ENCODE measurements at places on chromosomes 4 and X.

DNA sequence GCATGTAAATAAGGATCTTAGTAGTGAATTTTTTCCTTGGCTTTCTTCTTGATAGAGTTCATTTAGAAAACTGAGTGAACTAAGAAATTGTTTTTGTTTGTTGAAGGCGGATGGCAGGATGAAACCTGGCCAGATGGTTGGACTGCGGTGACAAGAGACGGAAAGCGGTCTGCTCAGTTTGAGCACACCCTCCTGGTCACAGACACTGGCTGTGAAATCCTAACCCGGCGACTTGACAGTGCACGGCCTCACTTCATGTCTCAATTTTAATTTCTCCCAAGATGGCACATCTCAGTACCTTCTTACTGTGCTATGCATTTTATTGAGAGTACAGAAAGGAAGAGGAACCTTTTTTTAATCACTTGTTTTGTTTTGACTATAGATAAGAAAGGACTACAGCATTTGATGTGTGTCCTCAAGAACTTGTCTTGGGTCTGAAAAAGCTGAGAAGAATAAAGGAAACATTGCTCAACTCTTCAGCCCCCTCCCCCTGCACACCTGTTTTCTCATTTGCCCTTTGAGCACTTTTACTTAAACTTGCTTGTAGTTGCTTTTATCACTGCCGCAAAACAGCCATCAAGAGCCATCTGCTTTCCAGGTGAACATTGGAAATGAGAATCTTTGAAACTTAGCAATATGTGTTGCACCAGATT, 27.4 kb downstream of the ADH5 start:
- no peak for DNase-seq

GRCh38 chr4:79198951-79199587, 126.8 kb downstream of the NAA11 start:
- no peak for DNase-seq

- no peak for DNase-seq
Measured at GRCh38 chrX:139506333-139506732, 24.2 kb upstream of the F9 start.

GRCh38 chr4:160595646-160596045, 1492.8 kb downstream of the RAPGEF2 start:
- DNase-seq, result no peak

DNA sequence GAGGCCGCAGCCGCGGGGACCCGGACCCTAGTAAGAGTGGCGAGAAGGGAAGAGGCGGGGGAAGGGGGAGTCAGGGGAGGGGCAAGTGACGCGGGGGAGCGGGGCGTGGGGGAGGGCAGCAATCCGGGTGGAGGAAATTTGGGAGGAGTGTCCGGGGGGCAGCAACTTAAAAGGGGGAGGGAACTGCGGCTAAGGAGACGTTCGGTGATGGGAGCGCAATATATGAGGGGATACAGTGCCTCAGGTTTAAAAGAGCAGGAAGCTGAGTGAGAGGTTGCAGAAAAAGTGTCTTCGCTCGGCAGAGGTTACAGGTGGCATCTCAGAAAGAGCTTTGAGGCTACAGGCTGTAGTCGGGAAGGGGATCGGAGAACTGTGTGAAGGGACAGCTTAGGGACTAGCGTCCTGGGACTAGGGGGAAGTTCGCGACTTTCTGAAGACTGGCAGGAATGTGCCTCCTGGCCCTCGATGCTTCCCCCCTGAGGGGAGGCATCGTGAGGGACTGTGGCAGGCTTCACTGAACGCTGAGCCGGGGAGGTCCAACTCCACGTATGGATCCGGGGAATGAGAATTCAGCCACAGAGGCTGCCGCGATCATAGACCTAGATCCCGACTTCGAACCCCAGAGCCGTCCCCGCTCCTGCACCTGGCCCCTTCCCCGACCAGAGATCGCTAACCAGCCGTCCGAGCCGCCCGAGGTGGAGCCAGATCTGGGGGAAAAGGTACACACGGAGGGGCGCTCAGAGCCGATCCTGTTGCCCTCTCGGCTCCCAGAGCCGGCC, 519 bp downstream of the FOXO4 start:
- no peak for DNase-seq

DNA sequence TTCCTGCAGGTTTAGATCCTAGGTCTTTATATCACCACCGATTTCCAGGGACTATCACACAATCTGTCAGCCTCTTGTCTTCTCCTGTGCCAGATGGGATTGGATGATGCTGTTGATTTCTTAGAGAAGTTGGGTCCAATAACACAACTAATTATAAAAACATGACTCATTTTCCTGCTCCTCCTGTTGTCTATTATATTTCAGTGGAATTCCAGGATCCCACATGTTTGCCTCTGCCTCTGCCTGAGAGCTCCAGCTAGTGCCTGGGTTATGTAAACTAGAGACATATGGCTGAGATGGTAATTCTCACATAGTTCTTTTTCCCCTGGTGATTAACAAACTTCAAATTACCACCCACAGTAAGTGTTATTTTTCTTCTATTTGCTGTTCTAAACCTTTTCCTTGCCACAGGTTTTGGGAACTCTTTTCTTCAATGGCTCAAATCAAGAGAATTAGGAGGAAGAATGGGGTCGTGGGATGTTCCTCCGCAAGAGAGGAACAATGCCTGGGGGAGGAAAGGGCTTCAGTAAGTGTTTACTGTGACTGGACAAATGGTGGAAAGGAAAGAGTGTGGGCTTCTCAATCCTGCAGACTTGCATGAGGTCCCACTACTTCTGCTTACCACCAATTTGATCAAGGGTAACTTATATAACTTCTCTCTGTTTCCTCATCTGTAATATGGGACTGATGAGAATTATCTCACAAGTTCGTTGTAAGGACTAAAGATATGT, 3.4 kb upstream of the HOPX start:
- DNase-seq, result no peak

GRCh38 chr4:110484029-110484428, 8.1 kb downstream of the ENPEP start:
- DNase-seq, result no peak

- no peak for DNase-seq
Measured at GRCh38 chr4:176641237-176641636, 151.5 kb downstream of the VEGFC start.

DNA sequence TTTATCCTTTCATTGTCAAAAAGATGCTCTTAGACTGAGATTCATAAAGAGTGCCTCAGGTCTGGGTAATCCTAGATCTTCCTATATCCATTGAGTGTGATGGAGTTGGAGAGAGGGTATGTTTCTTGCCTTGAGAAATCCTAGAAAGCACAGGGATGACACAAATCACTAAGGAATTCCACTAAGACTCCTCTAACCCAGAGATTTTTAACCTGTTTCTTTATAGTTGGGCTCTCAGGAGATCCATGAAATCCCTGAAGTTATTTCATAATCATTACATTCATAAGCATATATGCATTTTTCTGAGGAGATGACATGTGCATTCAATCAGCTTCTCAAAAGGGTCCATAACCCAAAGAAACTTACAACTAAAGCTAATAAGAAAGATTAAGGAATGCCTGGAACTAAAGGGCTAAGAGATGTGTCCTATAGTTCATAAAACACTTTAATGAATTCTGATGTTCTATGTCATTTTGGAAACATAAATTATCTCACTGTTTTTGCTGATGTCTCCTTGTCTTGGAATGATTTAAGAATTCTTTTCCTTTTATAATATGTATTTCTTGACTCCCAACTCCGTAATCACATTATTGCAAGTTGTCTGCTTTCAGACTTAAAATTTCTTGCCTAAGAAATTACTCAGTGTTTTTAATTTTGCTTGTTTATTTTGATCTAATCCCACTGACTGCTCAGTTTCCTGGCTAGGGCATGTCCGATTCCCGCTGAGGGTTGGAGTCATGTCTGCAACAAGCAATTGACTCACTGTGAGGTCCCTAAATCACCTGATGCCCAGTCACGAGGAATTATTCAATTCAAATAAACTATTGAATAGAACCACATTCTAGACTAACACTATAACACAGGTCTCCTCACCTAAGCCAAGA, 2.8 kb upstream of the AMTN start:
- no peak for DNase-seq

- DNase-seq, result no peak
Measured at GRCh38 chr4:145299380-145300076, 119.1 kb upstream of the OTUD4 start.

DNA sequence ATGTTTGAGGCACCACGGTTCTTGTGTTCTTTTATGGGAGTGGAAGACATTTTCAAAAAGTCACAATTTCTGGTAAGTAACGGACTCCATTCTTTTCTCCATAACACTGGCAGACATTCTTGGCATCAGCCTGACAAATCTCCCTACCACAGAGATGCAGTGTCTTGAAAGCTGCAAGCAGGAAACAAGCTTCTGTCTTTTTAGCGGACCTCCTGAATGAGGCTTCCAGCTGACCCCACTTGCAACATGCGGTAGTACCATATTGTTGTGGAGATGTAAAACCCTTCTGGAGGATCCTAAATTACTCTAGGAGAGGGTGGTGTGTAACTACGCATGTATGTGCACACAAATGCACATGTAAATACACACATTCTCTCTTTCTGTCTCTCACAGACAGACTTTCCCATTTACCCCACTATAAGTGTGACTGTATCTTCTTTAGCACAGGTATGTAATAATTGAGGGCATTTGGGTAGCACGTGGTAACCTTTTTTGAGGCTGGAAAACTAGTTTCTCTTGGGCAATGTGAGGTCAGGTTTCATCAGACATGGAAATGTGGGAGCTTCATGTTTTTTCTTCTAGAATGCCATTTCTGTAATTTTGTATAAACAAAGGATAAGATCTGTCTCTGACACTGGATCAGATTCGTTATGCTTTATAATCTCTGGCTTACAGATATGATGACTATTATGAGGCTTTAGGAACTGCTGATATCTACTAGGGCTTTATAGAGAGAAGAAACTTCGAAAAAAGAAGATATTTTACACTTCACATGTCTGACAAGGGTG, 130.1 kb downstream of the MGST2 start:
- no peak for DNase-seq

DNA sequence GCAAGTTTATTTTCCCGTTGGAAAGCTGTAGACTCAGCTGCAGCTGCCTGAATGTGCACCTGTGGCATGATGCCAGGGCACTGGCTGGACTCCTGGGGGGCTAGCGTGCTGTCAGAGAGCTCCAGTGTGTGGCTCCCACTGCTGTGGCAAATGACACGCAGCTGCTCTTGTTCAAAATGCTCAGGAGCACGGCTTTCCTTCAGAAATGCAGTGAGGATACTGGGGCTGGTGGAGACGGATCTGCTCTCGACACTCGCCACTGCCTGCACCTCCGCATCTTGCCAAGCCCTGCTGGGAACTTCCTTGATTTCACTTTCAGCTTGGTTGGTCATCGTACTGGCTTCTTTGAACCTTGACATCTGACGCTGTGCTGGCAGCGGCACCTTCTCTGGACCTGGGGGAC, 58.7 kb downstream of the GPRIN3 start:
- no peak for DNase-seq

DNA sequence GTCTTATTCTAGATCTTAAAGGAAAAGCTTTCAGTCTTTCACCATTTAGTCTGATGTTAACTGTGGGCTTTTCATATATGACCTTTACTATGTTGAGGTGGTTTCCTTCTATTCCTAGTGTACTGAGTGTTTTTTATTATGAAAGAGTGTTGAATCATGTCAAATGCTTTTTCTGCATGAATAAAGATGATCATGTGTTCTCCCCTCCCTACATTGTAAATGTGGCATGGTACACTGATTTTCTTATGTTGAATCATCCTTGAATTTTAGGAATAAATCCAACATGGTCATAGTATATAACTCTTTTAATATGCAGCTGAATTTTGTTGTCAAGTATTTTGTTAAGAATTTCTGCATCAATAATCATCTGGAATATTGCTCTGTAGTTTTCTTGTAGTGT, 4.3 kb downstream of the CLGN start:
- DNase-seq, result no peak

DNA sequence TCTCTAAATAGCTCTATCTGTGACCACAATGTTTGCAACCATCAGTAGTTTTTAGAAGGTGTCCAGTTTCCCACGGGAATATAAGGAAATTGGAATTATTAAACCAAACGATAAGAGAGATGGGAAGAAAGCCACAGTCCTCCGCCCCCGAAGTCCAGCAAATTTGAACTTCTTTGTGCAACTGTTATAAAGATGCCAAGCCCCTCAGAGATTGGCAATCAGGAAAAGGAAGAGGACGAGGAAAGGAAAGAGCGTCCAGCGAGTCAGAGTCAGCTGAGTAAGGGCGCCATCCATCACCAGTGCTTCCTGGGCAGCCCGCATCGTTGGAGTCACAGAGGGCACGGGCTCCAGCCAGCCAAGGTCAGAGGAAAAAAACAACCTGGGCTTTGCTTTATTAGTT, 35.7 kb downstream of the LDB2 start:
- no peak for DNase-seq

DNA sequence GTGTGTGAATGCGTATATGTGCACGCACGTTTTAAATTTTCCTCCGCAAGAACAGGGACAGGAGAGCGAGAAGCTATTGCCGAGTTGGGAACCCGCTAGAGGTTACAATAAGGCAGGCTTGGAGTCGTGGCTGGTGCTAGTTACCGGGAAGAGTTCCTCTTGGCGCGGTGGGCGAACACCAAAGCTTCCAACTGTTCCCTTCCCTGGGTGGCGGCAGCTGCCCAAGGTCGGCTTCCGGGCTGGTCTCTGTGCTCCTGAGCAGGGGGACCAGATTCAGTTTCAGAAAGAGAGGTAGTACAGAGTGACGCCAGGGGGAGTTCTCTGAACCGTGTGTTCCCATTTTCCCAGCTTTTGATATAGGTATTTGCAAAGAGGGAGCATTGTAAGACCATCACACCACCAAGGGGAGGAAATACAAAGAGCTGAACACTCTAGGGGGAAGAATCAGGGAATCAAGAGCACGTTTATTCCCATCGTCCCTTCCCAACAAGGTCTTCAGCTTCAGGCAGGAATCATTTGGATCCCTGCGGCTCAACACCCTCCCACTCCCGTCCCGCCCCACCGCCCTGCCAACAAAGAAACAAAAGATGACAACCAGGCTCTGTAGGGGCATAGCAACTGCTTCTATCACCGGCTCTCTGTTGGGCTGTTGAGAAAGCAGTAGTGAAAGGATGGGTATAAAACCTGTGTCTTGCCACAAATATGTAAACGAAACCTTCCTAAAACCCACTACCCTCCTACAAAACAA, 113.6 kb upstream of the TEX13C start:
- no peak for DNase-seq

GRCh38 chr4:306551-306961, 1.3 kb upstream of the ZNF732 start:
- no peak for DNase-seq
